ENCODE measurements at places on chromosomes 4 and X.

GRCh38 chr4:129223945-129224344, 128.0 kb downstream of the C4orf33 start:
- no peak for DNase-seq

DNA sequence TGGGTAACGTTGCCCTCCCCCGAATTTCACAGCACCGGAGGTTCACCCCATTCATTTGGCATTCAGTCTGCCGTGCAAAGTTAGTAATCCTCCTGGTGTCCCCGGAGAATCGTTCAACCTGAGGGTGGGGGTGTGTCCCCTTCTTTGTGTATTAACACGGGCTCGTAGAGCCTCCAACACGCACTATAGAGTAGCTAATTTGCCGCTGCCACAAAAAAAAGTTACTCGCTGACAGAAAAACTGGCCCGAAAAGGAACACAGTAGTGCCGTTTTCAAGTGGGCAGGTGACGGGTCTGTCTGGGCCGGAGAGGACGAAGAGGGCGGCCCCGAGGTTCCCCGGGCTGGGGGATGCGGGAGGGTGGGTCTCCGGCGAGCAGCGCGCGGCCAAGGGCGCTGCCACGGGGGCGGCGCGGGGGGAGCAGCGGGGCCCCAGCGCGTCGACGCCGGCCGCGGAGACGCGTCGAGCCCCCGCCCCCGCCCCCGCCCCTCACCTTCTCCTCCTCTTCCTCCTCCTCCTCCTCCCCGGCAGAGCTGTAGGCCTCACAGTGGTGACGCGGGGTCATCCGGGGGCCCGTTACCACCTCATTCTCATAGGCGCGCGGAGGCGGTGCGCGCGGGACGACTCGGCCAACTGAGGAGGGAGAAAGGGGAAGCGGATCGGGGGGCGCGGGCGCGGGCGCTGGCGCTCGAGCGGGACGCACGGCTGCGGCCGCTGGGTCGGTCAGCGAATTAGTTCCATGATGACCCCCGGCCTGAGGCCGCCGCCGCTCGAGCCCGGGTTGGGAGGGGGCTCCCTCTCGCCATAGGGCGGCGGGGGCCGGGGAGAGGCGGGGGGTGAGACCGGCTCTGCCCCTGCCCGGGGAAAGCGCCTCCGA, 571 bp downstream of the CCNI start:
- DNase-seq: no peak

DNA sequence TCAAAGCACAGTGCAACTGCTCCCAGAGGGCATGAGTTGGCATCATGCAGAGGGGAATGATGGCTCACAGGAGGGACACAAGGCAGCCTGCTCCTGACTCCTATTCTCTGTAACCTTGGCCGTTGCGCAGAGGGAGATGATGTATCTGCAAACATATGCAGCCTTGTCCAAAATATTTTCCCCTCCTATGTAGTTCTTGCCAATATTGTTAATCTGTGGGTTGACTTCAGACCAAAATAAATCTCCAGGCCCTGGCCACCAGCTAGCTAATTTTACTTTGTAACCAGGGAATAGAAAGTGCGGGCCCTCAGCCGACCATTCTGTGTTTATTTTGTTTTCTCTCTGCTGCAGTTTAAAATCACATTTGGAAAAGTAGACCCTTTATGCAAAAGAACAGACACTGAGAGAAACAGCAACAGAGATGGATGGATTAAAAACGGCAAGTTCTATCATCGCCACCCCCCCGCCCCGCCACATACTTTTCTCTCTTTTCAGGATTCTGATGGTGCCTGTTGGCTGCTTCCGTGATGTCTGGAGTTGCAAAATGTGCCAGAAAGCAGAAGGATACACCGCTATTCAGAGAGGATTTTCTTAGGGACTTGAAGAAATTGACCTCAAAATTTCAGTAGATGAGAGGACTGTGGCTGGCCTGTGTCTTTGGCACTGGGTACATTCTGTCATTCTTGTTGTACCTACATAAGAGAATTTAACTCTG, 185.3 kb upstream of the BCOR start:
- no peak for DNase-seq

DNA sequence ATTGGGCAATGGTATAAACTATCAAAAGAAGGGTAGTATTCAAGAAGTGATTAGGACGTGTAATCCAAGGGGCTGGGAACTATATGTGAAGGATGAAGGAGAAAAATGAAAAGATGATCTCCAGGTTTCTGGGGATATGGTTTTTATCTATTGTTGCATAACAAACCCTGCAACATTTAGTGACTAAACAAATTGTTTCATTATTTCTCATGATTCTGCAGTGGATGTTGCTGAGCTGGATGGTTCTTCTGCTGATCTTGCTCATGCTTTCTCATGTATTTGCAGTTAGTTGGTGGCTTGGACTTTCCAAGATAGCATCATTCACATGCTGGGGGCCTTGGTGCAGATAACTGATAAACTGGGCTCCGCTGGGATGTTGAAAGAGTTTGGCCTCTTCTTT, 29.1 kb downstream of the PHOX2B start:
- no peak for DNase-seq

DNA sequence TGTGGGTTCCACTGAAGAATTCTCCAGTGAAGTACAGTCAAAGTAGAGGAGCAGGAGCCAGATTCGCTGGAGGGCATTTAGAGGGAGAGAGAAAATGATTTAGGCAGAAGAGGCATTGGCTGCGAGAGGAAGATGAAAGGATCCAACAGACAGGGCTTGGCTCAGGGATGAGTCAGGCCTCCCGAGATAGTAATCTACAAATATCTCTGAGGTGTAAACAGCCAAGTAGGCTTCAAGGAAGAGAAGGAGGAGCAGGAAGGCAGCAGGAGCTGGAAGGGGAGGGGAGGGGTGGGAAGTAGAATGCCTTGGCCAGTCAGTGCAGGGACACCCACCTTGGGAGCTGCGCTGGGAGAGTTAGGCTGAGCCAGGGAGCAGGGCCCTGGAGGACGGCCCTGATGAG, 55.5 kb downstream of the PJA1 start:
- no peak for DNase-seq

GRCh38 chrX:68868902-68869800, 40.3 kb downstream of the EFNB1 start:
- no peak for DNase-seq

DNA sequence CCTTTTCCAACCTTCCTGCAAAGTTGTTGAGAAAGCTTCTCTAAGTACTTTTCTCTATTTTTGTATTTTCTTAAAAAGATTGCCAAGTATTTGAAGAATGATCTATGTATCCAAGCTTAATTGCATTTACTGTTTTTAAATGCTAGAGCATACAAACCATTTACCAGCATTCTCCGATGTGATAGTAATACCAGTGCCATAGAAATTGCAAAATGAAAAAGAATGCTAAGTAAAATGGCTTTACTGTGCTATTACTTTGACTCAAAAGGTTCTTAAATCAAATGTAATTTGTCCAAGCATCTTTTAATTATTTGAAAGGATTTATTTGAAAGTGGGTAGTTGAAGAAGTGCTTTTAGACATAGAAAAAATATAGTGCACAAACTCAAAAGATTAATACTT, 1183.2 kb downstream of the RAPGEF2 start:
- DNase-seq: no peak

- no peak for DNase-seq
Measured at GRCh38 chr4:20403846-20404245, 152.1 kb downstream of the SLIT2 start.

GRCh38 chr4:183875251-183875825, 29.8 kb upstream of the STOX2 start:
- DNase-seq: no peak

GRCh38 chr4:127416115-127416514, 216.6 kb upstream of the INTU start:
- DNase-seq: no peak

DNA sequence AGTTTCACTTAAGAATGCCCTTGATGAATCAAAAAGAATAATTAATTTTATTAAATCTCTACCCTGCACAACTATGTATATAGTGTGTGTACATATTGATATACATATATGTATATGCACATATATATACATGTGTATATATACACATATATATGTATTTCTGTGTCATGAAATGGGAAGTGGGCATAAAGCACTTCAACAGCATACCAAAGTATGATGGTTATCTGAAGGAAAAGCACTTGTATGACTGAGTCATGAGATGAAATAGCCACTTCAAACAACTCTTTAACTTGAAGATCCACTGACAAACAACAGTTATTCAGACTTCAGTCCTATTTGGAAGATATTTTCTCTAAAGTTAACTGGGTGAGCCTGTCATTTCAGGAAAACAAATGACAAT, 16.3 kb downstream of the RNF128 start:
- no peak for DNase-seq

DNA sequence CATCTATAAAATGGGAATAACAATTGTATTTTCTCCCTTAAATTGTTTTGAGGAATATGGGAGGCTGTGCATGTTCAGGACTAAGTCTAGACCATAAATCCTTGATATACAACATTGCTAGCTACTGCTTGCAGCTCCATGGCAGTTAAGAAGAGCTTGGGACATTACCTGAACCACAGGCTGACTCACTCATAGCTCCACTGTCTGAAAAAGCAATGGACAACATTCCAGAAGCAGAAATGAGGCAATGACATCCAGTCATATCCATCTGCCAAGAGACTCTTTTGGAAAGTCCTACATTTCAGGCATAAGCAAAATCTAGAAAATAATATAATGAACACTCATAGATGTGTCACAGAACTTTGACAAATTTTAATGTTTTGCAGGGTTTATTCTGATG, 167.3 kb upstream of the LEF1 start:
- no peak for DNase-seq

DNA sequence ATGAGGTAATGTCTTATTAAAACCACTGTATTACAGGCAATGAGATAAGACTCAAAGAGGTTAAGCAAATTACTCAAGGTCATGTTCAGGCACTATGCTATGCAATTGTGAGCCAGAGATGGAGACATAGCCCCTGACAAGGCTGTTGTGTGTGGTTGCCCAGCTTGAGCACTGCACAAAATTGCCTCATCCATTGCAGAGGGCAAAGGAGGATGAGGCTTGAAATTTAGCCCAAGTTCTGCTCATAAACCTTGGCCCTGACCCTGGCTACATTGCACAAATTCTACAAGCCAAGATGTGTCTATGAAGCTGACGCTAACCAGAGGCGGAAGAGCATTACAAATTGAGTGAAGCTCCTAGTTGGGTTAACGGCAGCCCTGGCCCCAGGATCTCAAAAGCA, 65.6 kb upstream of the PGM2 start:
- no peak for DNase-seq

- DNase-seq: no peak
Measured at GRCh38 chrX:39581411-39581810, 516.3 kb downstream of the BCOR start.

- no peak for DNase-seq
Measured at GRCh38 chrX:21993265-21993664, 38.9 kb upstream of the PHEX start.
